ENCODE measurements at places on chromosomes 13 and 19.

GRCh38 chr19:28878862-28879566 is 333.9 kb downstream of the UQCRFS1 start:
- DNase-seq, result peak; percentile 30

DNA sequence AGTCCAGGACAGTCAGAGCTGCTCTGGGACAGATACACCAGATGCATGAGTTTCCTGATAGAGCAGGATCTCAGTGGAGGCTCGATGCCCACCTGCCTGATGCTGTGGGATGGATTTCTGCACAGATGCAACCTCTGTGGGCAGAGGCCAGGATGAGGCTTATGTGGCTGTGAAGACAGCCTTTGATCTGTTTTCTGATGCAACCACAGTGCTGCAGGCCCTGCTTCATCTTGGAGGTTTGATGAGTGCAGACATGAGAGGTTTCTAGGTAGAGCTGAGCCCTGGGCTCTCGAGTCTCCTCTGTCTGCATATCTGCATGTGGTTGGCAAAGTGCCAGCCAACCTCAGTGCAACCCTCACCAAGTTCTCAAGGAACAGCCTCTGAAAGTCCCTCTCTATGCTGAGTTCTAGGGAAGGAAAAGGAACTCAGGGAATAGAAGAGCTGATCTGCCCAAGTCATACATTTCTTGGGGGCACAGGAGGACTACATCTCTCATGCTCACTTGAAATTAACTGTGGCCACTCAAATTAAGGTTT is 23.1 kb upstream of the TSHZ3 start:
- DNase-seq, result no peak

DNA sequence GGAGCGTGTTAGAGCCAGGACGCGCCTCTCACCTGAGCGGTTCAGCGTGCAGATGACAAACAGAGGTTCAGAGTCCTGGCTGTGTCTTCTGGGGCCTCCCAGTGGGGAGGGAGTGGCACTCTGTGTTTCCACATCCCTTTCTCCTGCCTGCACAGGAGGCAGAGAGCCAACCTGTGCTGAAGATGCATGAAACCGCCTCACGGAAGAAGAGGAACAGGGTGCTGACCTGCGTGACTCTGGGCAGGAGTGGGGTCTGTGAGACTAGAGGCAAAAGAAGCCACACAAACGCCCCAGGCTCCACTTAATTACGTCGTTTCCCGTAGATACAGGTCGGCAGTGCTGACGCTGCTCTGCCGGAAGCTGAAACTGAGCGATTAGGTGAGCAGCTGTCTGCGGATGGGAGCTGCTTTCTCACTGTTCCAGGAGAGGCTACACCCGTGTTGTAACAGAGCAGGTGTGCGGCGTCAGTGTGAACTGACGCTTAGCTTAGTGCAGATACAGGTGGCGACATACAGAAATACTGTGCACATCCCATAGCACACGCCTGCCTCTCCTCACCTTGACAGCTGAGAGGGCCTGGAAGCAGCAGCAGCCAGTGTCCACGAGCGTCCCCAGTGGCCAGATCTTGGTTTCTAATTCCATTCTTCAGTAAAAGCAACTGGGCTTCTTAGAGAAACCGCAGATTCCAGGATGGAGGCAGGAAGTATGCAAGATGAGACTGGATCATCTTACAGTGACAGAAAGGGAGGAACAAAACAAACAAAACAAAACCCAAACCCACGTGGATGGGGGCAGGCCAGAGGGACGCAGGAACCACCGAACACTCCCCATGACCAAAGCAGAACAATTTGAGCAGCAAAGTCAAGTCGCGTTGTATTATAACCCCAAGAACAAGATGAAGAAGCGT is 37.7 kb upstream of the MCF2L start:
- DNase-seq, result no peak

GRCh38 chr19:9565900-9566705 is 18.2 kb downstream of the ZNF121 start:
- DNase-seq, result no peak

DNA sequence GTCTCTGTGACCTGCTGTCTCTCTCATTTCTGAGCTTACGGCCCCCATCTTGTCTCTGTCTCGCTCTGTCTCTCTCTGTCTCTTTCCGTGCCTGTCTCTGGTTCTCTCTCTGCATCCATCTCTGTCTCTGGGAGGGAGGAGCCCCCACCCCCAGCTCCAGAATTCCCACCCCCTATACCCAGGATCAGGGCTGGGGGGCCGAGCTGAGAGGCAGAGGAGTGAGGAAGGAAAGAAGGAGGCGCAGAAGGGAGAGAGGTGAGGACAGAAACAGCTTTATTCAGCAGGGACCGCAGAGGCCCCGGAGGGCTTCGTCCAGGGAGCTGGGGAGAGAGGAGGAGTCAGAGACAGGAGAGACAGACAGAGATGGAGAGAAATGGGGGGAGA is 14.0 kb downstream of the JOSD2 start:
- DNase-seq, result no peak

DNA sequence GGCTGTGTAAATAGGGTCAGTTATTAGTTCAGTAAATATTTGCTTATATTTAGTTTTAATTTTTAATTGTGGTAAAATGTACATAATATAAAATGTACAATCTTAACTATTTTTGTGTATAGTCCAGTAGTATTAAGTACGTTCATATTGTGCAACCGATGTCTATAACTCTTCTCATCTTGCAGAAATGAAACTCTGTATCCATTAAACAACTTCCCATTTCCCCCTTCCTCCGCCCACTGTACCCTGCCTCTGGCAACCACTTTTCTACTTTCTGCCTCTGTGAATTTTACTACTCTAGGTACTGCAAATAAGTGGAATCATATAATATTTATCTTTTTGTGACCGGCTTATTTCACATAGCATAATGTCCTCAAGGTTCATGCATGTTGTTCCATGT is 24.4 kb downstream of the UBAC2 start:
- no peak for DNase-seq

GRCh38 chr13:44159633-44160279 is 213.9 kb upstream of the SERP2 start:
- no peak for DNase-seq

DNA sequence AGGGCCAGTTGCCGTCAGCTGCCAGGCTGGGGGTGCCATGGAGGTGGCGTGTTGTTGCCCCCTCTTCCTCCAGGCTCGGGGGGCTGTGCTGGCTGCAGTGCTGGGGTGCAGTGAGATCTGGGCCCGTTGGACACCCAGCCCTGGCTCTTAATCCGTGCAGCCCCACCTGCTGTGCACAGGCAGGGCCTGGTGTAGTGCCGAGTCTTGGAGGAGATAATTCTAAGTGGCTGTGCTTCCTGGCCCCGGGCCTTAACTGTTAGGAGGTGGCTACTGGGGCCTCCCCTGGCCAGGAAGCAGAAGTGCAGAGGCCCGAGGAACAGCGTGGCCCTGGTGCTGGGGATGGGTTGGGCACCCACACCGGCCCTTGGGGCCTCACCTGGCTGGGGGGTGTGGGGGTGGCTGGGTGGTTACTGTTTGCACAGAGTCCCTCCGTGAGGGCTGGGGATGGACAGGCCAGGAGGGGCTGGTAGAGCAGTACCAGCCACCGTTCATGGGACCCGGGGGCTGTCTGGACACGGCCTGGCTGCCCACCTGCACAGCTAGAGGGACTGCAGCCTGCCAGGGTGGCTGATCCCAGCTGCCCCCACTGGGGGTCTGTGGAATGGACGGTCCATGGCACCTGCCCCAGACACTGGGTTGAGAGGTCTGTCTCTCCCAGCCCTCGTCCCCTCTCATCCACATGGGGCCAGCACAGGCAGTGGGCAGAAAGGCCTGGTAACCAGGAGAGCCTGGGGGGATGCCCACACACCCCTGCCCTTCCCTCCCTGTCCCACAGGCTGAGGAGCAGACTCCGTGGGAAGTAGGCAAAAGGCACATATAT is 3.3 kb downstream of the GPX4 start:
- no peak for DNase-seq

DNA sequence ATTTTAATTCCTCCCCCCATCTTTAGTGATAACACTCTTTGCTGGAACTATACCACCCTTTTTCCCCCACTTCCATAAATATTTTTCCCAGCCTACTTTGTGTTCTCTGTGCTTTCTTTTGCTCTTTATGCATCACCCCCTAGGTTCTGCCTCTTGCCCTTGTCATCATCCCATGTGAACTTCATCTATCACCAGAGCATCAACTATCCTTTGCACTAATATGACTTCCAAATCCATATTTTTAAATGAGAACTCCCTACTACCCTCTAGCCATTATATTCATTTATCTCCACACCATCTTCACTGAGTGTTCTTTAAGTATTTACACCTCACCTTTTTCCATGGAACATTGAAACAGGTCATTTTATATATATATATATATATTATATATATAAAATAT is 452.7 kb downstream of the FOXO1 start:
- DNase-seq, result no peak

DNA sequence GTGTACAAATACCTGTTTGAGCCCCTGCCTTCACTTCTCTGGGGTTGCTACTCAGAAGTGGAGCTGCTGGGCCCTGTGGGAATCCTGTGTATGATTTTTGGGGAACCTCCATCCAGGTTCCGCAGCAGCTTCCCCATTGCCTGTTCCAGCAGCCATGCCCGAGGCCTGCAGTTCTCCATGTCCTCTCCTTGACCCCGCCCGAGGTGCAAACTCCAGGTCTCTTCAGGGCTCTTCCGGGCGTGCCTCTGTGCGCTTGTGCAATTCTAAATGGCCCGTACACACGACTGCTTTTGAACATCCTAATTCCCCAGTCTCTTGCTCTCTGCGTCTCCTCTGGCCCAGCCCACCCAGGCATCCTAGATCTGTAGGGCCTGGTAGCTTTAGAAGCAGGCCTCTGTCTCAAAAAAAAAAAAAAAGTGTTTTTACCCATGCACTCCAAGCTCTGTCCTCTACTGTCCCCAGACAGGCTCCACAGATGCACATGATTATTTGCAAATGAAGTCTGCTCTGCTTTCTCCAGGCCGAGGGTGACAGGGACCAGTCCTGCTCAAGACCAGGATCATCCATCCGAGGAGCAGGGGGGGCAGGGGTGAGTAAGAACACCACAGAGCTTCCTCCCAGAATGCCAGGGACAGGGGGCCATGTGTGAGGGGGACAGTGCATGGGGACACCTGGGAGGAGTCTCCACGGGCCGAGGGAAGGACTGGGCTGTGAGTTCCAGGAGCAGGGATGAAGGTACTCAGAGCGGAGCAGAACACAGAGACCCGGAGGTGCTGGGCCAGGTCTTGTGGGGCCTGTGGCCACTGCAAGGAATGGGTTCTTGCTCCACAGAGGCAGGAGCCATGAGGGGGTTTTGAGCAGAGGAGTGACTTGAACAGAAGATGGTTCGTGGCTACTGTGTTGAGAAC is 51.7 kb downstream of the SLC7A9 start:
- DNase-seq, result no peak

DNA sequence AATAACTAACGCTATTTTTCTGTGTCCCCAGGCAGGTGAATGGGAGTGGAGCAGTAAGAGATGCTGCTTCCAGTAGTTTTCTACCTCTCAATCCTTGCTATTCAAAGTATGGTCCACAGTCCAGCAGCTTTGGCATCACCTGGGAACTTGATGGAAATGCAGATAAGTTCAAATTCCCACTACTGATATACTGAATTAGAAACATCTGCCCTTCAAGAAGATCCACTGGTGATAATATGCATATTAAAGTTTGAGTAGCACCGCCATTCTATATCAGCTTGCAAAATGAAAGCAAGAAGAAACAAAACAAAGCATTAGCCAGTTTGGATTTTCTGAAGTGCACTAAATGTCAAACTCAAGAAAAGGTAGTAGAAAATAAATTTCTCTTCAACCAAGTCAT is 906.2 kb upstream of the PCDH20 start:
- no peak for DNase-seq
